Activated T-cell treated with anti-CD3 and anti-CD28 coated beads, Interleukin-2, amount 50 U/mL, for 24 hours (primary cell): ENCODE measurements at places on chromosomes 12 and 14.

DNA sequence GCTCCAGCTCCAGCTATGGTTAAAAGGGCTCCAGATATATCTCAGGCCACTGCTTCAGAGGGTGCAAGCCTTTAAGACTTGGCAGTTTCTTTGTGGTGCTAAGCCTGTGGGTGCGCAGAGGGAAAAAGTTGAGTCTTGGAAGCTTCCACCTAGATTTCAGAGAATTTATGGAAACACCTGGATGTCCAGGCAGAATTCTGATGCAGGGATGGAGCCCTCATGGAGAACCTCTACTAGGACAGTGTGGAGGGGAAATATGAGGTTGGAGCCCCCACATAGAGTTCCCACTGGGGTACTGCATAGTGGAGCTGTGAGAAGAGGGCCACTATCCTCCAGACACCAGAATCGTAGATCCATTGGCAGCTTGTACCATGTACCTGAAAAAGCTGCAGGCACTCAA lies 69.9 kb downstream of the SDR9C7 start:
- no peak for DNase-seq

DNA sequence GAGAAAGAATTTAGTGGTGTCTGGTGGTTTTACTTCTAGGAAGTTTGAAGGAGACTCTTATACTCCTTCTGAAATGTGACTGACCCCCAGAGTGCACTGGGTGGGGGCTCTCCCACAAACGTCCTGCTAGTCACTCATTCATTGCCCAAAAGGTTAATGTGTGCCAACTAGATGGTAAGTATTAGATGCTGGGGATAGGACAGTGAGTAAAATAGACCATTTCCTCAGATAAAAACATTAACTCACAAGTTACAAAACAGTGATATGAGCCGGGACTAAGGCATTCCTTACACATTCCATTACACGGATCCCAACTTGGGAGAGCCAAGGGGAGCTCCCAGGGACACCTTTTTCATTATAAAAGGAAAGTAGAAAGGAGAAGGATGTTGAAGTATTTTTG lies 185.1 kb downstream of the ATXN7L3B start:
- DNase-seq: no peak

DNA sequence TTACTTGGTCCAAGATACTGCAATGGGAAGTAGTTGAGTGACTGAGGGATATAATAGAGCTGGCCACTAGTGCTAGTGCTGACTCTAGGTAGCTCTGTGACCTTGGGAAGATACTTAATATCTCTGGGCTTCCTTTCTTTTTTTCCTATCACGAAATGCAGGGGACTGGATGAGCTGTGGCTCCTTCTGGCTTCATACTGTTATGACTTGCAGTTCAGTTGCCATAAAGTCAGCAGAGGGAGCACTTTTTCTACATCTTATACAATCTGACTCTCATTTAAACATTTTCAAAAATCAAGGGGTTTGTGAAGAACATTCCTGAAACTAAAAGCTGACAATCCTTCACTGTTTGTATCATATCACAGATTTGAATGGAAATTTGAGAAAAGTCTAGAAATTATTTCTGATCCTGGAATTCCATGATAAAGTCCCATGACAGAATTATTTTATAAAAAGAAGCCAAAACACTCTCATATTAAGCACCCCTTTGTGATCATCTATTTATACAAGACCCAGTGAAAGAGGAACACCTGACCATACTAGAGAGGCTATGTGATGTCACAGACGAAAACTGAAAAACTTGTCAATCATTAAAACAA lies 5.3 kb downstream of the BHLHE41 start:
- no peak for DNase-seq

DNA sequence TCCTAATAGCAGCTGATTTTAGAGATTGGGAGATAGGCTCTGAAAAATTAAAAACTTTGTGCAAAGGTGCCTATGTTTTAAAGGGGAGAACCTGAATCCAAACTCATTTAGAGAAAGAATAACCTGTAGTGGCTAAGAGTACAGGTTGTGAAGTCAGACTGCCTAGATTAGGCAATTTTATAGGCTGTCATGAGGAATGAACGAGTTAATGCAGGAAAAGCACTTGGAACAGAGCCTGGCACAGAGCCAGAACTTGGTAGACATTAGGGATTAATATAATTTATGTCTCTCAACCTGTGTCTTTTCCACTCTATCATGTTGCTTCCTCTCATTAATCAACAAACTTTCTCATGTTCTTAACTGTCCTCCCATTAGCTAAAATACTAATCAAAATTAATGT lies 98.1 kb downstream of the WIF1 start:
- DNase-seq: no peak

- DNase-seq: no peak
These were observed 25.5 kb upstream of the CCDC91 start for GRCh38 chr12:28164644-28165275.

GRCh38 chr12:29023436-29024076 lies 125.5 kb upstream of the FAR2 start:
- no peak for DNase-seq

DNA sequence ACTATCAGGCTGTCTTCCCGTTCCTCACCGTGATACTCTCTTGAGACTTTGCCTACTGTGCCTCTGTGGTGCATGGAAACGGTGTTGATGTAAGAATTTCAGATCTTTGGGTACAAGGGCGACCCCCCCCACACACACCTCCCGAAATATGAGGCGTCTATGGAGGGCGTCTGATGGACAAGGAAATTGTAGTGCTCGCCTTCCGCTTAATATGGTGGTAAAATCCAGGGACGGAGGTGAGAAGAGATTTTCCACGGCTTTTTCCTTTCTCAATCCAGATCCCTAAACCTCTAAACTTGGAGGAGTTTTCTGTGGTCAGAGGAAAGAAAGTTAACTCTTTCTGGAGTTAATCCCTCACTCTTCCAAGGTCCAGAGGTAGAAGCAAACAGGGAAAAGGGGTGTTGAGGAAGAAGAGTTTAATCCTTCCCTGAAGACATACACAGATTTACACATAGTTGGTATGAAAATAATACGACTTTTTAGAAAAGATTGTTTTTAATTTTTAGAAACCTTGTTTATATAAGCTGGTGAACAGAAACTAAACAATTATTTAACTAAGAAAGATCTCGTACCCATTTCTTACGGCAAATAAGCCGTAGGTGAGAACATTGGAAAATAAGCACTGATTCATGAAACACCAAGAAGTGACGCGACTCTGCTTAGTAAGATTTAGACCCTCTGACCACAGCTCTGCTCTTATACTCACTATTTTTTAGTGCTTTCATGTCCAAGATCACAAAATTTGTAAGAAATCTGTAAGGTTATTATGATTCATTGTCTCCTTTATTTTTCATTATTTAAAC lies 23.1 kb upstream of the RNASE12 start:
- DNase-seq: no peak

- no peak for DNase-seq
These were observed 72.9 kb upstream of the TSPAN11 start for GRCh38 chr12:30853561-30854133.

DNA sequence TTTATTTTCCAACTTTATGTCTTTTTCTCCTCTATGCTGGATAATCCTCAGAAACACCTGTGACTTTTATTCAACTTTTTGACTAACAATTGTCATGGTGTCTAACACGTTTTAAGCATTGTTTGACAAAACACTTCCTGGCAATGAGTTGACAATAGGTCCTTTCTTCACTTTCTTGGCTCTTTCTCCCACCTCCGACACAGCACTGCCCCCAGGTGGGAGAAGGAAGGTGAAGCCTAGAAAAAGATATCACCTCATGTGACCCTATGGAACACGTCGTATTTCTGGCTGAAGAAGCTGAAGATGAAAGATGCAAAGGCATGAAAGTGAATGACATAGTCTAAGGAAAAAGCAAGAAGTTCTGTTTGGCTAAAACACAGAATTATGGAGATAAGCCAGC lies 430.0 kb downstream of the ETNK1 start:
- DNase-seq: no peak

- DNase-seq: no peak
These were observed 209.7 kb downstream of the GPHN start for GRCh38 chr14:66717561-66718140.

DNA sequence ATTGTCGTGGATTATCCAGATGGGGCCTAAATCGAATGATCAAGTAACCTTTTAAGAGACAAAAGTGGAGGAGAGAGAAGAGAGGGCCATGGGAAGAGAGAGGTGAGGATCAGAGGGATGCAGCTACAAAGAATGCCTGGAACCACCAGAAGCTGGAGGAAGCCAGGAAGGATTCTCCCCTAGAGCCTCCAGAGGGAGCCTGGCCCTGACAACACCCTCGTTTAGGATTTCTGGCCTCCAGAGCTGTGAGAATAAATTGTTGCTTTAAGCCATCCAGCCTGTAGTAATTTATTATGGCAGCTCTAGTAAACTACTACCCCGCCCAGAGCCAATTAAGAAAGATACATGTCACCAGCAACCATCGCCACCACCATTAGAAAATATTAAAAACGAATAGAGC lies 46.2 kb upstream of the GSC start:
- no peak for DNase-seq

DNA sequence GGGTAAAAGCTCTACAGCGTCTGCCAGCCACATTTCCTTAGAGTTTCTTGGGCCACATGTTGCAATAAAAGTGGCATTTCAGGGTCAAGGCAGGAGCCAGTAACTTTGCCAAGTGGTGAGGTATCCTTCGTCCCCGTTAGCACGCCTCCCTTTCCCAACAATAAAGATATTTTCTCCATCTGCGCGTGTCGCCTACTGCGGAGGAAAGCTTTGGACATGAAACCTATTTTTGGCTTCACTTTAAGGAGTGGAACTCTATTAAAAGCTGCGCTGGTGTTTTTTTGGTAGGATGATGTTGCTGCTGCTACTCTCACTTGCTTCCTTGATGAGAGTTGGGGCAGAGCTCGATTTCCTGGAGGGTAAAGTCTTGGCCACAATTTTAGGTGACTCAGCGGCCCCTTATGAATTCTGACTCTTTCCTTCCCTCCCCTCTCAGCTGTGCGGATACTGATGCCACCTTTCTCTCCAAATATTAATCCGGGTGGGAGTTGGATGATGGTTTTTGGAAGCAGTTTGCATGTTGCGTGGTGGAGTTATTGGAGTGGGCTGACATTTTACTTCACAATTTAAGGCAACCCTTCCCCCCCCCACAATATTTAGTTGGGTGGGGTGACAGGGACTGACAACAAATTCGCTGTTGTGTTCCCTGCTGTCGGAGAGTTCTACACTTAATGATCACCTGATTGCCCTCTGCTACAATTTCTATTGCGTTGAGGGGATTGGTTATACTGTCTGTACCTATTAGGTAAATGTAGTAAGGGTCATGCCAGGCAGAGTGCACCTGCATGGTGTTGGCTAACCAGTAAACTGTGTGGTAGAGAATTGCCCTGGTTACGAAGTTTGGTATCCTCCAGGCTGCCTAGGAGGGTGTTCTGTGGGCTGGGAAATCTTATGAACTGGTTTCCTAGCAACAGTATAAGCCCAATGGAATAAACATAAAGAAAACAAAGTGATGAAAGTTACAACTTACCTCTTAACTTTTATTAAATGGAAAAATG lies 1.1 kb downstream of the CCDC91 start:
- no peak for DNase-seq

- DNase-seq: no peak
These were observed 261.6 kb downstream of the DACT1 start for GRCh38 chr14:58899317-58899713.

DNA sequence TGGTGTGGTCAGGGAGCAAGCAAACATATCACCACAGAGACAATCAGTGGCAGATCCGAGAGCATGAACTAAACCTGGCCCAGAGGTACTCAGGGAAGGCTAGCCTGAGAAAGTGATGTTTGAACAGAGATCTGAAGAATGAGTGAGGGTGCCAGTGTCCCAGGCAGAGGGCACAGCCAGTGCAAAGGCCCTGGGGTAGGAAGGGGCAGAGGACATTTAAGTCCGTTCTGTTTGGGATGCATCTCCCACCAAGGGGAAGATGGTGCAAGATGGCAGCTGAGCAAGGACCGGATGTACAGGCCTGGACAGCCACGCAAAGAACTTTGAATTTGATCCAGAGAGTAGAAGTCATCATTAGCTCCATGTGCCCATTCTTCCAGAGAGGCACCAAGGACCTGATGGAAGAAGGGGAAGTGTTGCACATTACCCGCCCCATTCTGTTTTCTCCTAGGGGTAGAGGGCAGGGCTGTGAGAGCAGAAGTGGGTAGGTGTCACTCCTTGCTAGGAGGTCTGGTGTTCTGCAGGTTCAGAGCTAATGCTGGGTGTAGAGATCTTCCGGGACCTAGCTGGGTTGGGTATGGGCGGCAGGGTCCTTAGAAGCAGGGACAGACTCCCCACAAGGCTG lies 3.9 kb downstream of the DTX1 start:
- DNase-seq: no peak

DNA sequence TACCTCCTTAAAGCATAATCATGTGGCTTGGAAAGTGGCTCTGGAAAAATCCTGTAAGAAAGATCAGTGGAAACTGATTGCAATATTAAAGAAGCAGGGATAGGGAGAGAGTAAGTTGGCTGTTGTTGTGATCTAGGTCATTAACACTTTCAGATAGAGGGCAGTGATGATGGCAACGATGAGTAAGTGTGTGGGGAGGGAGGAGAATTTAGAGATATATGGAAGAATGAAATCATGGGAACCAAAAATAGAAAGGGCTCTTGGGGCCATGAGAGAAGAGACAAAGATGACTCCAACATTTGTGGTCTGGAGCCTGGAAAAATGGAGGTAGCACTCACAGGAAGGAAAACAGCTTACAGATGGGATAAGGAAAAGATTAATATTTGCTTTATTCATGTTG lies 23.3 kb downstream of the SNRPF start:
- no peak for DNase-seq
